ENCODE measurements at places on chromosomes 11 and 22.

GRCh38 chr22:36900225-36900624, 13.2 kb upstream of the CSF2RB start:
- no peak for DNase-seq

GRCh38 chr11:77287615-77288273, 13.7 kb downstream of the GDPD4 start:
- no peak for DNase-seq

- DNase-seq, result no peak
These were observed 62.3 kb downstream of the DEUP1 start for GRCh38 chr11:93392867-93393266.

DNA sequence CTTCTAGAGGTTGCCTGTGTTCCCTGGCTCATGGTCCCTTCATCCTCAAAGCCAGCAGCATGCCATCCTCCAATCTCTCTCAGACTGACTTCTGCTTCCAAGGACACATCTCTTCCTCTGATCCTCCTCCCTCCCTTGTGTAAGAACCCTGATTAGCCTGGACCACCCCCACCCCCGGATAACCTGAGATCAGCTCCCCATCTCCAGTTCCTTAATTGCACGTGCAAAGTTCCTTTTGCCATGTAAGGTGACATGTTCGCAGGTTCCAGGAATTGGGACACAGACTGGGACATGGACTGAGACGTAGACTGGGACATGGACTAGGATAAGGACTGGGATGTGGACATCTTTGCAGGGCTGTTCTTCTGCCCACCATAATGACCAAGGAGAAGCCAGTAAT, 925.3 kb downstream of the TBC1D22A start:
- no peak for DNase-seq

DNA sequence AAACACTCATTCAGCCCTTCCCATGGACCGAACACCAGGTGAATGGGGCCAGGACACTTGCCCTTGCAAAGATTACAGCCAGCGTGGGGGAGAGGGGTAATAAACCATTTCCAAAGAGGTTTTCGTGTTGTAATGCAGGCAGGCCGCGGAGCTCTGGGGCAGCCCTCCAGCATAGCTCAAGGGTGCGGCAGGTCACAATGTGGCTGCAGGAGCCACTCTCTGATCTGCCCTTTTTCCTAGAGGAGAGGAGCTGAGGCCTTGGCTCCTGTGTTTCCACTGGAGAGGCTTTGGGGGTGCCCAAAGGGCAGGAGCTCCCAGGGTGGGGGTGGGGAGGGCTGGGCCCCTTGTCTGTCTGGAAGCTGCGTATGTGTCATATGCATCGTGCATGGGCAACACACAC, 134.2 kb upstream of the NECTIN1 start:
- no peak for DNase-seq

DNA sequence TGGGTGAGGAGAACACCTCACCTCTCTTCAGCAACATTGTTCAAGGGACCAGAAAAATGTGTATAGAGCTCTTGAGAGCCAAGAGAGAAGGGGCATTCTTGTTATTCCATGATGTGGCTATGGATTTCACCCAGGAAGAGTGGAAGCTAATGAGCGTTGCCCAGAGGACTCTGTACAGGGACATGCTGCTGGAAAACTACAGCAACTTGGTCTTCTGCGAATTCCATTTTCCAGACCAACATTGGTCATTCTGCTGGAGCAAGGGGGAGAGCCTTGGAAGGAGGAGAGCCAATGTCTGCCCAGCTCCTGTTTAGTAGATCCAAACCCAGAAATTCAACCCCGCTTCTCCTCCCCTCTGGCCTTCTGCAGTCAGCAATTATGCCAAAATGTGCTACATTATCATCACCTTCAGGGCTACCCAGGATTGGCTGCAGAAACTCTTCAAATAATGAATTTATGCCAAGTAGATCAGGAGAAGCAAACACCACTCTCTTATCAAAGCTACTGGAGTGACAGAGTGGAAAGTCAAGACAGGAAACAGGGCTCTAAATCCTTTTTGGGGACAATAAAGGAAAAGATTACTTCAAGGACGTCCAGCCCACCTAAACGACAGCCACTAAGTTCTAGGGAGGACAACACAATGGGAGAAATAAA, 707.5 kb upstream of the LUZP2 start:
- no peak for DNase-seq

DNA sequence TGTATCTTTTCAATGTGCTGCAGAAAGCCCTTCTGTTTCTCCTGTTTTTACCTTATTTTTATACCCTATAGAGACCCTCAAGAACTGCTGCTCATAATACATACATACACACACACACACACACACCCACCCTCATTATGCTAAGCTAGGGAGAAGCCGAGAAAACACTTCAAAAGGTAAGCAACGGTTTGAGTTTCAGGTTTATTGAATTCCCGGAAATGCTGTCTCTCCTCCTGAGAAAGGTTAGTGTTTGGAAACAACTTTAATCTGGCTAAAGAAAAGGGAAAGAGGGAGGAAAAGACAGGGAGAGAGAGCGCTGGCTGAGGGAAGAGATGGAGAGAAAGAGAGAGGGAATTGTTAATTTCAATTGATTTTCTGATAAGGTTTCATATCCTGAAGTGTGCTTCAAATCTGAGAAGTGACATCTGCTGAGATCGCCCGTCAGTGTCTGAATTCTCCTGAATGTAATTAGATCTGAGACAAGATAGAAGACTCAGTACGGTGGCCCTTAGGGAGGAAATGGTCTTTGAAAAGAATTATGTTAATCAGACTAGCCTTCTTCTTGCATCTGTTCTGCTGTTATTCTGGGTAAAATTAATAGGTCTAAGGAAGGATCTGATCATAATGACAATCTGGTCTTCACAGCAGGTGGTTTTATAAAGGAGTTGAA, 169.1 kb downstream of the NXPE2 start:
- no peak for DNase-seq

GRCh38 chr11:18230859-18231258, 5.7 kb downstream of the SAA4 start:
- no peak for DNase-seq

DNA sequence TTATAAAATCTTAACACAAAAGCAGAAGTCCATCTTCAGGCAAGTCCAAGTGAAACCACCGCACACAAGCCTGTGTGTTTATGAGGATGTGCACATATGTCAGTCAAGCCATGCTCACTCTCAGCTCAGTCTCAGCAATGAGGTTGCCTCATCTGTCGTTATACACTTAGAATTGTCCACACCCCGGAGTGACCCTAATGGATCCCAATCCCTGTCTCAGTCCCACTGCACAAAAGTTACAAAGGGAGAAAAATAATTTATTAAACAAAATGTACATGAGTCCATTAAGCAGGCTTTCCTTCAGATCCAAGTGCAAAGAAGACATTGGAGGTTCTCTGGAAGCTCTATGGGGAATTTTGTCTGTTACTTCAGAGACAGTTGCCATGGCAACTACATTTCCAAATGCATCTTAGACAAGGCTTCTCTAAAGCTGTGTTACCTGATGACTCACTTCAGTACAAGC, 24.4 kb downstream of the OR8B12 start:
- no peak for DNase-seq

Data from 8988T (cell line).